ENCODE measurements at places on chromosomes 6 and 20. TPM values are rescaled to one million over a fixed set of nuclear protein-coding genes. Genes with fewer than 3 reads are reported as not detected.

HUS1B gene
- total RNA-seq: 1.7 TPM

DNA sequence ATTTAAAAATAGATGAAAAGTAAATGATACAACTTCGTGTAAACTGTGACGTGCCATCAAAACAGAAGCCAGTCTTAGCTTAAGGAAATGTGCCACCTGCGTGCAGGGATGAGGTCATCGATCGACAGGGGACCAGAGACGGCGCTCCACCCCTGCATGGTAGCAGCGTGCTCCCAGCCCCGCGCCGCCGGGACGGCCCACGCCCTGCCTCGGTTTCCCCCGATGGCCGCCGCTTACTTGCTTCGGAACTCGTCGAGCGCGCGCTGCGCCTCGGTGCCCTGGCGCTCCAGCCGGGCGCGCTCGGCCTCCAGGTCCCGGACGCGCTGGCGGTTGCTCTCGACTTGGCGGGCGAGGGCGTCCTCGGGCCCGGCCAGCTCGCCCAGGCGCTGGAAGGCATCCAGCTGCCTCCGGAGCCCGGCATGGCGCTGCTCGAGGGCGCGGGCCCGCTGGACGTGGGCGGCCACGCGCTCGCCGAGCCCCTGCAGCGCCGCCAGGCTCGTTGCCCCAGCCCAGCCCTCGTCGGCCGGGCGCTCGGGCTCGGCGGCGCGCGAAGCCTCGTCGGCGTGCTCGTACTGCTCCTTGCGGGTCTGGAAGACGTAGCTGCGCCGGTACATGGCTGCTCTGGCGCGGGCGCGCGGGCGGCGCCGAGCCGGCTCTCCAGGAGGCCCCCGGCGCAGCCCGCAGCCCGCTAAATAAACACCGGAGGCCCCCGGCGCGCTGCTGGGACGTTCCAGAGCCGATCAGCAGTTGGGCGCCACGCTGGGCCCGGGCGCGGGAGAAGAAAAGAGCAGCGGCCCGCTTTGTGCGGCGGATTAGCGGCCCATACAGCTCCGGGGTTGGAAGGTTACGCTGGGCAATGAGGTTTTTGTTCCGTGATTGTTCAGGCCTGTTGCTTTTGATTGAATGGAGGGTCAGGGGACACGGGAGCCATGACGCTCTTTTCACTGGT, at the start of gene BFSP1:
BFSP1 (minus strand) TSS at position 664 of the 949 bp plus-strand sequence; CDS start at position 614, 50 bp downstream.
- no peaks in the 10 kb centered on the region for H3K36me3 ChIP-seq
- no peaks in the 10 kb centered on the region for H3K27me3 ChIP-seq
- peak within 1 kb of the TSS; percentile 77 for H3K27ac ChIP-seq

HLA-DOA gene
- total RNA-seq: 11.5 TPM

AAR2 gene
- total RNA-seq: 50.8 TPM

DNA sequence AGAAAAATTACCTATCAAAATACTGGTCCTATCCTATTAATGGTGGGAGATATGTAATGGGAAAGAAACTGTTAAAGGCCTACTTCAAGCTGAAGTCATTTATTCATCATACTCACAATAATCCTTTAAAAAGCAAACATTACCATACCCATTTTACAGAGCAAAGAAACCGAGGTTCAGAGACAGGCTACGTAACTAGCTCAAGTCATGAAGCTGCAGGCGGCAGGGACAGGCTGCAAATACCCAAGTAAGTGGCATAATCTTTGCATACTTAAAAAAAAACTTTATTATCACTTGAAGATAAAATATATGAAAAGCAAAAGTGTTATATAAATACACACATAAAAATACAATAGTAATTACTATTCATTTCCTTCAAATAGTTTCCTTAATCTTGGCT, 2.6 kb downstream of the RALGAPA2 start:
- H3K36me3 ChIP-seq: no peaks in the 10 kb centered on the region
- no peaks in the 10 kb centered on the region for H3K27me3 ChIP-seq
- H3K27ac ChIP-seq: peak overlapping the region; percentile 89
- peak overlapping the region; percentile 97 for H3K4me3 ChIP-seq
- no peak for DNase-seq
- peaks cover 47% of the 10 kb centered on the region for H3K4me1 ChIP-seq

DAAM2 gene
- 402 TPM for total RNA-seq

DNA sequence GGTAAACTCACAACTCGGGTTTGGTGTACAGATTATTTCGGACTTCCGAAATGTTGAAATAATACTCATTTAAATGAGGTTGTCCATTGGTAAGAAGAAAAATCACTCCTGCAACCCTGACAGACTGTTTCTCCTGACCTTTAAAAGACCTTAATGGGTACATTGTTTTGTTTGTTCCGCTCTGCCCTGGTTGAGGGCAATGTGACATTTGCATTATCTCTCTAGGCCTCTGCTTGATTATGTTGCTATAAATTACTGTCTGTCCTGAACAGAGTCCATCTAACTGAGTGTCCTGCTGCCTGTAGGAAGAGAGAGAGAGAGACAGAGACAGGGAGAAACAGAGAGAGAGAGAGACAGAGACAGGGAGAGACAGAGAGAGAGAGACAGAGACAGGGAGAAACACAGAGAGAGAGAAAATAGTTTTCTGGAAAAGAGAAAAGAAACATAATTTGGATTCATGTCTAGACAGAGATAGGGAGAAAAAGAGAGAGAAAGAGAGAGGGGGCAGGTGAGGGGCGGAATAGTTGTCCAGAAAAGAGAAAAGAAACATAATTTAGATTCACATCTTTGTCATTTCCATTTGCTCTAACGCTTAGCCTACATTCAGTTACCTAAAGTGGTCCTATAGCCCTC, 83.2 kb downstream of the SHLD1 start:
- H3K27ac ChIP-seq: no peak overlapping the region
- H3K4me1 ChIP-seq: peaks cover 32% of the 10 kb centered on the region
- DNase-seq: no peak
- no peaks in the 10 kb centered on the region for H3K27me3 ChIP-seq

KCNB1 gene
- total RNA-seq: 32.3 TPM

DNA sequence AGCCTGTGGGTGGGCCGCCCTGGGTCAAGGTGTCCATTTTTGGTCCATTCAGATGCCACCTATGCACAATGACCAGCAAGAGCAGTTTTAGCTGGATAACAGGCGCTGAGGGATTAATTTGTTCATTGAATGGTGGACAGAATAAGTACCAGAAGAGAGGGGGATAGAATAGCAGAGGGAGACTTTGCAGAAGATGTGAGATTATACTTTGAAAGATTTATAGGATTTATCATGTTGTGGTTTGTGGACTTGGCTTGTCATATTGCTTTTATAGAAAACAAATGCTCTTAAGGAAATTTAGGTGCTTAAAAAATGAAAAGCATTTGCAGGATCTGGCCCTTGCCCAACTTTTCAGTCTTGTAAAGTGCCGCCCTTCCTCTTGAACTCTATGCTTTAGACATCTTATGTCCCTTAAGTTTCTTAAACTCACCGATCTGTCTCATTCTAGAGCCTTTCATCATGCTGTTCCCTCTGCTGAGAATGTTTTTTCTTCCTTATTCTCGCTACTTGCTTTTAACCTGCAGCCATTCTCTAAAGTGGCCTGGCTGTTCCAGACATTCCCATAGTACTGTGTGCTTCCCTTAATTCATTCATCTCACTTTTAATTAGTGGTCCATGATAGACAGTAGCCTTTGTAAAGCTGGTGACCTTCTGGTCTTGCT, 42.5 kb downstream of the CD109 start:
- peaks cover 11% of the 10 kb centered on the region for H3K4me1 ChIP-seq
- DNase-seq: no peak
- H3K4me3 ChIP-seq: no peak overlapping the region
- no peak overlapping the region for H3K27ac ChIP-seq

DNA sequence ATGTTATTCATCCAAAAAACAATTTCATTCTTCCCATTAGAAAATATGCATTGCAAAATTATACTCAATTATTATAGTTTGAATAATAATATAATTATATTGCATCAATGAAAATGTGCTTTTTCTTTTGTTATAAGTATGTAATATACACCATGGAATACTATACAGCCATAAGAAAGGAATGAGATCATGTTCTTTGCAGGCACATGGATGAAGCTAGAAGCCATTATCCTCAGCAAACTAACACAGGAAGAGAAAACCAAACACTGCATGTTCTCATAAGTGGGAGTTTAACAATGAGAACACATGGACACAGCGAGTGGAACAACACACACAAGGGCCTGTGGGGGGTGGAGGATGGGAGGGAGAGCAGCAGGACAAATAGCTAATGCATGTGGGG, 2.1 kb upstream of the NKAPL start:
- H3K36me3 ChIP-seq: no peaks in the 10 kb centered on the region
- no peaks in the 10 kb centered on the region for H3K27me3 ChIP-seq
- DNase-seq: no peak
- H3K27ac ChIP-seq: no peak overlapping the region
- peaks cover 9% of the 10 kb centered on the region for H3K4me1 ChIP-seq

DNA sequence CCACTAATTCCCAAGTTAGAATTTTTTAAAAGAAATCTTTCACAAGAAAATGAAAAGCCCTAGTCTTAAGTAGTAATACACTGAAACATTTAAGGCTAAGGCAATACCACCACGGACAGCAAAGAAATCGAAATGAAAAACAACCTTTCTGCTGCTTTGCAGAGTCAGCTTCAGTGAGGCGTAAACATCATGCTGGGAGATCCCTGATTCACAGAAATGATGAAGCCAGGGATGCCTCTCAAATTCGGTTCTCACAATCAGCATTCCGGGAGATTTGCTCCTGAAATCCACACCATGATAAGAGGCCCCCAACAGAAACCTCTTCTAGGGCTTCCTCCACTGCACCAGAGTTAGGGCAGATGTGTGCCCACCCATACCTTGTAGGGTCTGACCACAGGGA, 18.6 kb downstream of the RRBP1 start:
- peaks cover 24% of the 10 kb centered on the region for H3K4me1 ChIP-seq
- no peak for DNase-seq
- no peaks in the 10 kb centered on the region for H3K27me3 ChIP-seq
- no peak overlapping the region for H3K27ac ChIP-seq

DNA sequence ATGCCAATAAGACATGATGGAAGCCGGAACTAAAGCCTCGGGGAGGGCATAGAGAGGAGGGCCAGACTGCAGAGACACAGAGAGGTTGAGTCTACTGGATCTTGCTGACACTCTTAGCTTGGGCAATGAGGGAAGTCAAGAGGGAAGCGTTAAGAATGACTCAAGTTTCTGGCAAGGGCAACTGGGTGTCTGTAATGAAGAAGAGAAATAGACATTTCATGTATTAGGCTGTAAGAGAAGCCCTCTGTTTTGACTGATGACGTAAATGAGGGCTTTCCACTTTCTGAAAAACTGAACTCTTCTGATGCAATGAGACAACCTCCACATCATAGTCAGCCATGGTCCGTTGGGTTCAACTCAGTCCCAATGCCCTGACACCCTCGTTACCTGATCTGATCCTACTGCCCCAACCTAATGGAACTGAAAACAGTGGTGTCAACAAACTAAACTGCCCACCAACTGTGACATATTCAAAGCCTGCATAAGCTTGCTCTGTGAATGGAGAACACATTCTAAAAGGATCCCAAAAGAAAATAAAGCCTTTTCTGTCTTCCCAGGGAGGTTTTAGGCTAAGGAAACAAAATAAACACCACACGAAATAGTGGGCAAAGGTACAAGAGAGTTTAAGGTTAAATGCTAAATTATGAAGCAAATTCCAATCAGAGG, 45.8 kb upstream of the PNRC1 start:
- H3K27me3 ChIP-seq: no peaks in the 10 kb centered on the region
- peak overlapping the region; percentile 92 for H3K27ac ChIP-seq
- peaks cover 32% of the 10 kb centered on the region for H3K4me1 ChIP-seq
- peak overlapping the region; percentile 22 for H3K4me3 ChIP-seq

- no peaks in the 10 kb centered on the region for H3K36me3 ChIP-seq
- H3K27me3 ChIP-seq: no peaks in the 10 kb centered on the region
- no peak overlapping the region for H3K27ac ChIP-seq
- peaks cover 8% of the 10 kb centered on the region for H3K4me1 ChIP-seq
- DNase-seq: no peak
- no peak overlapping the region for H3K4me3 ChIP-seq
Measured at GRCh38 chr20:53550280-53551187, 43.1 kb downstream of the ZNF217 start.

RIMS1 gene
- 62.3 TPM for total RNA-seq

GRCh38 chr20:53750827-53751619, 157.4 kb upstream of the ZNF217 start:
- H3K4me3 ChIP-seq: no peak overlapping the region
- DNase-seq: no peak
- no peaks in the 10 kb centered on the region for H3K27me3 ChIP-seq
- peak overlapping the region; percentile 46 for H3K27ac ChIP-seq

DNA sequence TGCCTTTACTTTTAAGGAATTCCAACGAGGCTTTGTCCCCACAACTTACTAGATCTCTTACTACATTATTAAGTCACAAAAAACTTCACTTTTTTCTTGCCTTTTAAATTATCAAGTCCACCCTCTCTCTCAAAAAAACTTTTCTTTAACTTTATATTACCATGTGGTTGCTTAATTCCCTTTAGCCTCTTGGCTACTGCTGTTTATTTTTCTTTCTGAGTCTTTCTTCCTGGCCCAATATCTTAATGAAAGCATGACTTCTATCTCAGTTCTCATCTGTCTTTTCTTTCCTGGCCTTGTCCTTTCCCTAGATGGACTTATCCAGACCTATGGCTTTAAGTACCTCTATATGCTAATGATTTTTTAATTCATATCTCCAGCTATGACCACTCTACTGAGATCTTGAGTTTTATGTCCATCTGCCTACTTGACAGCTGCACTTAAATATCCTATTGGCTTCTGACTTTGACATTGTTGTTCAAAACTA, 710.5 kb downstream of the RFPL4B start:
- no peak overlapping the region for H3K4me3 ChIP-seq
- no peaks in the 10 kb centered on the region for H3K27me3 ChIP-seq
- H3K4me1 ChIP-seq: no peaks in the 10 kb centered on the region
- H3K27ac ChIP-seq: no peak overlapping the region
- no peaks in the 10 kb centered on the region for H3K36me3 ChIP-seq

FAM217A gene
- total RNA-seq: not detected

DNA sequence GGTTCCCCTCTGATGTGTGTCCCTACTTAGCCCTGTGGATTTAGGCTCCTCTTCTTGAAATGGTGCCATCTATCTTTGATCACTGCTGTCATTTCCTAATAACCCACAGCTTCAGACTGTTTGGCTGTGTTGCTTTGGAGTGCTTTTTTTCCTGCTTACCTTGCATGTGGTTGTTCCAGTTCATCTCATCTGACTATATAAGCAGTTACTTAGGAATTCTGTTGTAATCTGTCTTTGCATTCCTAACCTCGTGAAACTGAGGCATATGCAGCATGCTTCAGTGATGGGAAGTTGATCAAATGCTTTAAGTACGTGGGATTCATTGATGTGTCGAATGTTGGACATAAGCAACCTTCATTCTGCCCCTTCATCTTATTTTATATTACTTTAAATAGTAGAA, 115.8 kb upstream of the FLRT3 start:
- H3K36me3 ChIP-seq: no peaks in the 10 kb centered on the region
- H3K4me3 ChIP-seq: no peak overlapping the region
- no peaks in the 10 kb centered on the region for H3K4me1 ChIP-seq
- DNase-seq: no peak

CST5 gene
- 3.7 TPM for total RNA-seq

MLN gene
- not detected for total RNA-seq
